ENCODE measurements at places on chromosomes 5 and 9.

- no peak for DNase-seq
These were observed 57.3 kb downstream of the PTPN3 start for GRCh38 chr9:109440797-109441287.

DNA sequence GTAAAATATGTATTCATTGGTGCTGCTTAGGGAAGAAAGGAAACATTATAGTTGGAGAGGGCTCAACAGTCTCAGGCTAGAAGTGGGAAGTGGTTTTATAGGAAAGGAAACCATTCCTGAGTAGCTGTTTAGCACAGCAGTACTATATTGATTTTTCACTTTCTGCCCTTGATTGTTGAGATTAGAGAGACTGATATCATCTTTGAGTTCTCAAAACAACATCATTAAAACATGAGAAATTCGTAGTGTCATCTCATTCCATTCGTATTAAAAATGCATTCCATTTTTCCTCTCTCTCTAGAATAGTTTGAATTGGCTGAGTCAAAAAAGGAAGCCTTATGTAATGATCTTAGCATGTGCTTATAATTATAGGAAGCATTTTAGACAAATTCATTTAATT, 14.1 kb downstream of the POLR3G start:
- DNase-seq, result no peak

DNA sequence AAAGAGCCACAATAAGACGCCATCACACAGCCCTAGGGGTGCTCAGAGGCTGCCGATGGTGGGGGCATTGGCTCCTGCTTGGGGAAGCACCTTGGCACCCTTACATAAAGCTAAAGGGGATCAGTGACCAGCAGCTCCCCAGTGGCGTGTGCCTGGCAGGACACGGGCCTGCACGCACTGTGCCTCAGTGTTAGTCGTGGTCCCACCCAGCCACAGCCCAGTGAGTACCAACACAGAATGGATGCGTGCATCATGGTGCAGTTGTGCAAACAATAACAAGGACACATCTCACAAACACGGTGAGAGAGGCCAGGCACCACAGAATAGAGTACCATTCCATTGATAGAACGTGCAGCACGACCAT, 103.2 kb downstream of the WNK2 start:
- DNase-seq, result no peak

- no peak for DNase-seq
These were observed 95.3 kb upstream of the SLC12A2 start for GRCh38 chr5:127988146-127988760.

DNA sequence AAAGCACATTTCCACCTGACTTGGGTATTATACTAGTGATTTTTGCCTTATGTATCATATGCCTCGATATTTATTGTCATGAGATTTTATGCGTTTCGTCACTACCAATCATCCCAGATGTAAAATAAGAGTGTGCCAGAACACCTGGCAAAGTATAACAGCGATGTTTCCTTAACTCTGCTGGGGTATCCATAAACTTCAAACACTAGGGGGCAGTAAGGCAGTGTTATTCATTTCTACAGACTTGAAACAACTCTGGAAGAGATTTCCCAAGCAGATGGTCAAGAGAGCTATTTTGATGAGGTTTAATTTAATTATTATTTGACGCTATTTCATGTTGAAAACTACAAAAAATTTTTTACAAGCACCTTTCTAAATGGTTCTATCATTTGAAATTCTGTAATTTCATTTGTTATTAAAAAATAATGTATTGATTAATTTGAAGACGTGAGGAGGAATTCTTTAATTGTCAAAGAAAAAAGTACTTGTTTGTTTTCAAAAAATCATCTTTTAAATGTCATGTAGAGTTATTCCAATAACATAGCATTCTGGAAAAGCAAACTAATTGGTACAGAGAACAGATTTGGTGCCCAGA, 388.5 kb upstream of the CTNND2 start:
- no peak for DNase-seq

DNA sequence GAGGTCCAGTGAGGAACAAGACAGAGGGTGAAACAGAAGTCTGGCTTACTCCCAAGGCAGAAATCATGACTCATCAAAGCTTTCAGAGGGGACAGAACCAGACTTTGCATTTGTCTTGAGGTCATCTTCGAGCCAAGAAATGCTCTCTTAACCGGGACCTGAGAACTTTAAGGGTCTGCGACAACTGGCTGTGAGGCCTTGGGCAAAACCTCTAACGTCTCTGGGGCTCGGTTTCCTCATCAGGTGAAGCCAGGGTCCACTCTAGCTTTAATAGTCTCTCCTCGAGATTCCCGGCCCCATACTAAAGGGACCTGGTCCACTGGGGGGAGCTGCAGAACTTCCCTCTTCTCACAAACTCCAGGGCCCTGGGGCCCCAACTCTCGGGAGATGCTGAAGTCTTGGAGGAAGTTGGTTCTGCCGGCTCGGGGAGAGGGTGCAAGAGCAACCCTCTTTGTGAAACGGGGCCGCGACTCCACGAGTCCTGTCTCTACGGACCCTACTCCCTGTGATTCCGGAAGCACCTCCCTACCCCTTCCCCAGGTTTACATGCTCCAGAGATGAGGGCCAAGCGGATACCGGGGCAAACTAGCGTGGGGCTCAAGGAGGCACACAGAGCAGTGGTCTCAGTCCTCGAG, 2.6 kb downstream of the GLIS3 start:
- peak; percentile 53 for DNase-seq

GRCh38 chr9:36933676-36934215, 100.3 kb downstream of the PAX5 start:
- DNase-seq, result no peak

DNA sequence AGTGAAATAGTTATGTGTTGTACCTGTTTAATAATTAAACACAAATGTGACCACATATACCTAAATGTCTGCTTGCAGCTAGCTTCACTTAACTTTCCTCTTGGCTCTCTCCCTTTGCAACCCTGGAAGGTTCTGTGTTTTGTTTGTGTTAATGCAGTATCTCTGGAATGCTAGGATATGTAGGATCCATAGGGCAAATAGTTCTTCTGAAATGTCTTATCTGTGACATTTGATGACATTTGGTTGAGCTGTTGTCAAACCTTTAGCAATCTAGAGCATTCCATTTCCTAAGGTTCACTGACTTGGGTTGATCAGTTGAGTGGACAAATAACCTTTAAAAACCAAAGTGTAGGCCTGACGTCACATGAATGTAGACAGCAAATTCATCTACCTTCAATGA, 21.8 kb downstream of the CTNNA1 start:
- no peak for DNase-seq

DNA sequence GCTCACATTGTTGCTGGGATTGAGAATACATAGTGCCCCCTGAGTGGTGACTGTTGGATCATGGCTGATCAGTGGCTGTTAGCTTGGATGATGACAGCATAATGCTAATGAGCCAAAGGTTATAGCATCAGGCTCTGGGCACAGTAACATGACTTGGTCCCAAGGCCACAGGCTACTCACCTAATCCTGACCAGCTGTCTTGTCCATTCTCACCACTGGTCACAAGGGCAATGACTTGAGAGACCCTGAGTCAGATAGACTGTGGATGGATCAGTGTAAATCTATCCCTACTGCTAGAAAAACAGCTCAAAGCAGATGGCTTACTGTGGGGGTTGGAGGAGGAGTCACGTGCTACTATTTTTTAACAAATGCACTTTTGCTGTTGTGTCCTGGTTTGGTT, 74.7 kb downstream of the AOPEP start:
- no peak for DNase-seq
